ENCODE measurements at places on chromosomes 13 and 19. TPM values are rescaled to one million over a fixed set of nuclear protein-coding genes. Genes with fewer than 3 reads are reported as not detected.

KIR2DL3 gene
- not detected for polyA plus RNA-seq

CRX gene
- not detected for polyA plus RNA-seq

IL12RB1 gene
- 1.8 TPM for polyA plus RNA-seq

WDR88 gene
- 15.3 TPM for polyA plus RNA-seq

ERICH4 gene
- 0.61 TPM for polyA plus RNA-seq

SULT2B1 gene
- polyA plus RNA-seq: 1.0 TPM

MTRF1 gene
- 23.7 TPM for polyA plus RNA-seq

SH2D3A gene
- 12.8 TPM for polyA plus RNA-seq

FUT3 gene
- 3.5 TPM for polyA plus RNA-seq

MRPS12 gene
- 31.1 TPM for polyA plus RNA-seq

CFD gene
- 84.3 TPM for polyA plus RNA-seq

CASP14 gene
- polyA plus RNA-seq: 0.21 TPM

Measured in testis (tissue), 5 donors.